Stimulated activated CD4-positive, alpha-beta T cell treated with anti-CD3 and anti-CD28 coated beads, Interleukin-1b, Interleukin-23, amount 100 ng/mL, for 1 hour (primary cell): ENCODE measurements at places on chromosomes 6 and 20.

DNA sequence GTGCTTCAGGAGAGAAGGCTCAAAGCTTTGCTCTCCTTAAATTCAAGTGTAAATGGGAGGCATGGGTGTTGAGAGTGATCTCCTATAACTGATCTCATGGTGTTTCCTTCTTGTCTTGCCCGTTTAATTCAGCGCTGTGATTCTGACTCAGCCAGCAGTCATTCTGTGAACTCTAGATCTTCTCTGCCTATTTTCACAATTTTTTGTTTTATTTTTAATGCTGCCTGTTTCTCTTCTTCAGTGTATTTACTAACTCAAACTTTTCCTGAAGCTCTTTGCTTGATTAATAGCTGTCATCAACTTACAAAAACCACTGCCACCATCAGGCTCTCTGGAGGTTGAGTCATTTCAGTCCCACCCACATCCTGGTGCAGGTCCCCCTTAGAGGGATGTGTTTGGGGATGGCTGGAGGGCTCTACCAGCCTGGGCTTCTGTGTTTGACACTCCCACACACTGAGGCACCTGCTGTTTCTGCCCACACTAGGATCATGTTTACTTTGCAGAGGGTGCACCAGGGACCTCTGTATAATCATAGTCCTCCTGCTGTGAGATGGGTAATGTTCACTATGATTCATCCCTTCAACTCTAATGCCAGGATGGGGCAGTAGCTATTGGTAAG is 94.0 kb downstream of the SHLD1 start:
- DNase-seq: no peak

- DNase-seq: no peak
Observed at GRCh38 chr20:1391640-1392442, 1.0 kb downstream of the FKBP1A start.

DNA sequence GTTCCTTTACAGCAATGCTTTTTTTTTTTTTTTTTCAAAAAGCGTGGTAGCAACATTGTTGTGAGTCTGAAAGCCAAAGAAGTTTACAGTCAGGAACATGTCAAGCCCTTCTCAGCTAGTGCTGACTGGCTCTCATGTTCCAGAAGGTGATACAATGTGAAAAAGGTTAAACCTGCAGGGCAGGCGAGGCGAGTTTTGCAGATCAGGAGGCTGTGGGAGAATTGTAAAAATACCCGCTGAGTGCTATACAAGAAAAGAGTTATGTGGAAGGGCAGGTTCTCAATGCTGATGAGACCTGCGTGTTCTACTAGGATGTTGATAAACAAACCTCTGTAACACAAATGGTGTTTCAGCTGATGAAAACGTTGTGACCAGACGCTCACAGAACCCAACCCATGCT is 30.9 kb upstream of the RPP40 start:
- DNase-seq: no peak

DNA sequence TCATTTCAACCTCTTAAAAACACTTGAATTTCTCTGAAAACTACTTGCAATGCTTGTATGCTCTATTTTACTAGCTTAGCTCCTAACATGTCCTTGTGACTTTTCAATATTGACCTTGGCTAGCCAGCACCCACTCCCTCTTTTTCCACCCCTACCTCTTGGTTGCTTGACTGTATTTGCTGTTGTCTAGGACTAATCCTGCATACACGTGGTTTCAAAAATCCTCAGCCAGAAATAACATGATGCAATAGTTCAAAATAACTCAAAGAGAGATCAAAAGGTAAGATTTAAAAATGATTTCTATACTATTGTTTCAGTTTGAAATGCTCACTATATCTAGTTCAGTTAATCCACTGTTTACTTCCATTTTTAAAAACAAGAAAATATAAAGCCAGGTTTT is 102.3 kb upstream of the TBX18 start:
- DNase-seq: no peak

- no peak for DNase-seq
Observed at GRCh38 chr6:125824946-125825771, 34.4 kb downstream of the NCOA7 start.

DNA sequence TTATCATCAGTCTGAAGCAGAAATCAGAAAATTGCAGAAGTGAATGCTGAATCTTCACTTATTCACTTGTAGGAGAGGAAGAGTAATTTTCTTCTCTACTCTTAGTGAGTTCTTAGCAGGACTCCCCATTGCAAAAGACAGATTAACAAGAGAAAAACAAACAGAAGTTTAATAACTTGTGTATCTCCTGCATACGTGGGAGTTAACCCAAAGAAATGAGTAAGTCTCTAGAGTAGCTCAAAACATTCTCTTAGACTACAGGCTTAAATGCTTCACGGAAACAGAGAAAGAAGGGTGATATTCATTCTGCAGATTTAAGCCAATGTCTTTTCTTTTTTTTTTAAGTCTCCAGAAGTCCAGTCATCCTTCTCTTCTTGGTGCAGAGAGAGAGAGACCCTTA is 97.9 kb upstream of the TMEM181 start:
- no peak for DNase-seq

GRCh38 chr6:102407886-102408741 is 1014.6 kb downstream of the GRIK2 start:
- no peak for DNase-seq

DNA sequence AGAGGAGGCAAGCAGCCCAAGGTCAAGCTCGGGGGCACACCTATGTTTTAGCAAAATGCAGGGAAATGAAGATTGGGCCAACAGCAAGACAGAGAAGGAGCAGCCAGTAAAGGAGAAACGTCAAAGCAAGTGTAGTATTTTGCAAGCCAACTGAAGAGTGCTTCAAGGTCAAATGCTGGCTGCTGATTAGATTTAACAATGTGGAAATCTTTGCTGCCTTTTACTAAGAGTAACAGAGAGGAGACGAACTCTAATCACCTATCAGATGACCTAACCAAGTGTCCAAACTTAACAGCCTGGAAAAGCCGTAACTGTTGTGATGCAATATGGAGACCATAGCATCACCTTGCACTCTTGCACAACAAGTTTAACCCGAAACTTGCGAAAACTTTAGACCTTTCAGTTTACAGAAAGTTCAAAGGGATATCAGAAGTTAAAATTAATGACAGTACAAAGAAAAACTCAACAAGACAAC is 30.4 kb downstream of the AKIRIN2 start:
- DNase-seq: no peak

- DNase-seq: no peak
Observed at GRCh38 chr20:48740292-48740649, 87.5 kb downstream of the PREX1 start.

DNA sequence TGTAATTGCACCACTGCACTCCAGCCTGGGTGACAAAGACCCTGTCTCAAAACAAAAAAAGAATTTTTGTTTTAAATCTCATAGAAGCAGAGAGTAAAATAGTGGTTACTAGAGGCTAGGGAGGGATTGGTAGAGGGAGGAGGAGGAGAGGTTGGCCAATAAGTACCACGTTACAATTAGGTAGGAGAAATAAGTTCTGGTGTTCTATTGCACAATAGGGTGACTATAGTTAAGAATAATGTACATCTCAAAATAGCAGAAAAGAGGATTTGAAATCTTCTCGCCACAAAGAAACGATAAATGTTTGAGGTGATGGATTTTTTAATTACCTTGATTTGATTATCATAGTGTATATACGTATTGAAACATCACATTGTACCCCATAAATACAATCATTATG is 27.1 kb upstream of the TOP1 start:
- no peak for DNase-seq

GRCh38 chr6:166253281-166253681 is 54.9 kb downstream of the PRR18 start:
- no peak for DNase-seq

- DNase-seq: no peak
Observed at GRCh38 chr20:57128044-57128757, 138.2 kb downstream of the BMP7 start.

DNA sequence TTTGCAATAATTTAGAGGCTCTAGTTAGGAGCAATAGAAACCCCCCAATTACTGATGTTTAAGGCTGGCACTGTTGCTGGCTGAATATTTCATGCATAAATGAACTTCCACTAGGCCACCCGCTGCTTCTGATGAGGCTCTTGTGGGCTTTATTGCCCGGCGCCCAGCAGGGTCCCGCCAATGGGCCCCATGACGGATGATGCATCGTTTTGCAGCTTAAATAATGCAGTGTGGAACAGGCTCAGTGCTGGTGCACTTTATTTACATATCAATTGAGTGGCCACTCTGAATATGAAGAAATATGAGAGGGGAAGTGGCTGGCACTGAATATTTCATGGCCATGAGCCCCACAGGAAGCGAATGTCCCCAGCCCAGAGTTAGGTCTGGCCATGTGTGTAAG is 155.3 kb upstream of the MAFB start:
- DNase-seq: no peak

GRCh38 chr6:31776989-31777666 is at the start of gene VWA7:
TSS of gene VWA7 (minus strand) at chr6:31777328. CDS start at chr6:31776779, 549 bp downstream.
- DNase-seq: peak; percentile 58
